ENCODE measurements at places on chromosomes 2 and 18. TPM values are rescaled to one million over a fixed set of nuclear protein-coding genes. Genes with fewer than 3 reads are reported as not detected.

DNA sequence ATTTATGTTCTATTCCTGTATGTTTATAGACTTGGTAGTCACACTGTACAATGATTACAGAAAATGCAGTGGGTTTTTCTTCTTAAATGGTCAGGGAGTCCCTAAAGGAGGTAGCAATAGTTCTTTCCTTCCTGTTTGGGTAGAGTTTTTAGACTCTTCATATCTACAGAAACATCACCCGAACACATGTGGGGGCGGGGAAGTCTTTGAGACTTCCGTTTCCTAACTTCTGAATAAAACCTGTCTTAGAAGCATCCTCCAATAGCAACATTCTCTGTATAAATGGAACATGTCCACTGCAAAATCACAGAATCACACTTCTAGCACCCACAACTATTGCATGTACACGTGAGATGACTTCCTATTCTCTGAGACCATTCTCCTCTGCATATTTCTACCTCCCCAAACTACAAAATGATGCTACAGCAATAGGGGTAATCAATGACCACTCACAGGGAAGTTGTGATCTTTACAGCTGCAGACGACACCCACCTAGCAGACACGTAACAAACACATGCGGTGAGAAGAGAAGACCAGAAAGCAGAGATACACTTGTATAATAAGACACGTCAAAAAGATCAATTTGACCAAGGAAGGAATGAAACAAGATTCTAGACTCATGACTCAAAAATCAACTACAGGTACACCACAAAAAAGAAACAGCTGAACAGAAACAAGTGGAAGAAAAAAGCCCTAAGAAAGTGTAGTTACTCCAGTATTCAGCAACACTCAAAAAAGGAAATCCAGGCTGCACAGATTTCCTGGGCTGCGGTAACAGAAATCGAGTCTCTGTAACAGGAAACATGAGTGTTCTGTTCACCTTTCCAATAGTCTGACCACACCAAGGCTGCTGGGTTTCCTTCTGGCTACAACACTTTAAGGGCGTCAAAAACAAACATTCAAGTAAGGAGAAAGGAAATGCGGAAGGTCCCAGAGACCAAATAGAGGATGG lies 120.4 kb downstream of the ZNF516 start:
- H3K27me3 ChIP-seq = no peaks in the 10 kb centered on the region
- H3K4me3 ChIP-seq = no peak overlapping the region
- no peak overlapping the region for H3K27ac ChIP-seq
- H3K4me1 ChIP-seq = peaks cover 35% of the 10 kb centered on the region

DNA sequence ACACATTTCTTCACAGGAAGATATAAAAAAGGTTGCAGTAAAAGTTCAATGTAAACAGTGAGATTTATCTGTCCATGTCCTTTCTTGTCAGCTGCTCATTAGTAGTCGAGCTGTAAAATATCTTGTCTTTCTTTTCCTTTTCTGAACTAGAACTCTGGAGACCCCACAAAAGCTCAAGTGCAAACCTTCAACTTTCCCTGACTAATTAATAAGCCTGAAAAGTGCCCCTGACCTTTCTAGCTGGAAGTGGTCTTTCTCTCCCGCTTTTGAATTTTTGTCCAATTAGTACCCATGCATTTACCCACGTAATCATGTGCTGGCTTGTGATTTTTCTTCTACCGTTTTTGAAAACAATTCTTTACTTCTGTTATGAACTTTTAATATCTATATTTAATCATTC lies 63.6 kb upstream of the EHBP1 start:
- H3K27me3 ChIP-seq = no peaks in the 10 kb centered on the region
- H3K36me3 ChIP-seq = no peaks in the 10 kb centered on the region
- no peak overlapping the region for H3K27ac ChIP-seq
- DNase-seq = no peak

The MSTN gene
- total RNA-seq = not detected

The CYP27A1 gene
- not detected for total RNA-seq

- H3K36me3 ChIP-seq = no peaks in the 10 kb centered on the region
- DNase-seq = no peak
- H3K4me1 ChIP-seq = no peaks in the 10 kb centered on the region
- H3K27ac ChIP-seq = no peak overlapping the region
Observed at GRCh38 chr2:67037655-67038054, 359.5 kb upstream of the ETAA1 start.
